ENCODE measurements at places on chromosomes 6 and 20. TPM values are rescaled to one million over a fixed set of nuclear protein-coding genes. Genes with fewer than 3 reads are reported as not detected.

DNA sequence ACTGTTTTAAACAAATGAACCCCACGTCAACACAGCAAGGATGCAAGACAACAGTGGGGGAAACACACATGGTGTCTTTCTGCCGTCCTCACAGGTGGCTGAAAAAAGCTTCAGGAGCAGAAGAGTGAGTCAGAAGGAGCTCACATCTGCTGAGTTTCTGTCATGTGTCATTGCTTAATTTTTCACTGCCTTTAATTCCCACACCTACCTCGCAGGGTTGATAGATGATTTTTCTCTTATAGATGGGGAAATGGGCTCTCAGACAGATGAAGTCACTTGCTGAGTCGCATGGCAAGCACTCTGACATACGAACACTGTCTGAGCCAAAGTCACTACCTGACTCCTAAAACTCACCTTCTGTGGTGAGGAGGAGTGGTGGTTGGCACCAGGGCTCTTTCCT, 28.3 kb upstream of the CARMIL1 start:
- no peaks in the 10 kb centered on the region for H3K4me1 ChIP-seq
- no peak overlapping the region for H3K27ac ChIP-seq
- no peaks in the 10 kb centered on the region for H3K36me3 ChIP-seq
- no peak overlapping the region for H3K4me3 ChIP-seq

TFEB gene
- polyA plus RNA-seq: 49.4 TPM

GRCh38 chr6:28927846-28928245, 4.1 kb upstream of the TRIM27 start:
- no peaks in the 10 kb centered on the region for H3K36me3 ChIP-seq
- no peak overlapping the region for H3K4me3 ChIP-seq
- peaks cover 8% of the 10 kb centered on the region for H3K4me1 ChIP-seq
- no peak for DNase-seq

DNA sequence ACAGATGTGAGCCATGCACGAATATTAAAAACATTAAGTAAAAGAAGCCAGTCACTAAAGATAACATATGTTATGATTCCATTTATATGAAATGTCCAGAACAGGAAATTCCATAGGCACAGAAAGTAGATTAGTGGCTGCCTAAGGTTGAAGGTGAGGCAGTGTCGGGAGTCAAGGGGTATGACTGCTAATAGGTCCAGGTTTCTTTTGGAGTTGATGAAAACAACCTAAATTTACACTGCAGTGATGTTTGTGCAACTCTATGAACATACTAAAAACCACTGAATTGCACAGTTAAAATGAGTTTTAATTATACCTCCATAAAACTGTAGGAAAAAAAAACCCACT, 14.4 kb downstream of the SRPK1 start:
- H3K27ac ChIP-seq: no peak overlapping the region
- H3K36me3 ChIP-seq: peaks cover 3% of the 10 kb centered on the region
- H3K4me1 ChIP-seq: no peaks in the 10 kb centered on the region
- H3K27me3 ChIP-seq: no peaks in the 10 kb centered on the region

BMP5 gene
- polyA plus RNA-seq: 1.2 TPM

DNA sequence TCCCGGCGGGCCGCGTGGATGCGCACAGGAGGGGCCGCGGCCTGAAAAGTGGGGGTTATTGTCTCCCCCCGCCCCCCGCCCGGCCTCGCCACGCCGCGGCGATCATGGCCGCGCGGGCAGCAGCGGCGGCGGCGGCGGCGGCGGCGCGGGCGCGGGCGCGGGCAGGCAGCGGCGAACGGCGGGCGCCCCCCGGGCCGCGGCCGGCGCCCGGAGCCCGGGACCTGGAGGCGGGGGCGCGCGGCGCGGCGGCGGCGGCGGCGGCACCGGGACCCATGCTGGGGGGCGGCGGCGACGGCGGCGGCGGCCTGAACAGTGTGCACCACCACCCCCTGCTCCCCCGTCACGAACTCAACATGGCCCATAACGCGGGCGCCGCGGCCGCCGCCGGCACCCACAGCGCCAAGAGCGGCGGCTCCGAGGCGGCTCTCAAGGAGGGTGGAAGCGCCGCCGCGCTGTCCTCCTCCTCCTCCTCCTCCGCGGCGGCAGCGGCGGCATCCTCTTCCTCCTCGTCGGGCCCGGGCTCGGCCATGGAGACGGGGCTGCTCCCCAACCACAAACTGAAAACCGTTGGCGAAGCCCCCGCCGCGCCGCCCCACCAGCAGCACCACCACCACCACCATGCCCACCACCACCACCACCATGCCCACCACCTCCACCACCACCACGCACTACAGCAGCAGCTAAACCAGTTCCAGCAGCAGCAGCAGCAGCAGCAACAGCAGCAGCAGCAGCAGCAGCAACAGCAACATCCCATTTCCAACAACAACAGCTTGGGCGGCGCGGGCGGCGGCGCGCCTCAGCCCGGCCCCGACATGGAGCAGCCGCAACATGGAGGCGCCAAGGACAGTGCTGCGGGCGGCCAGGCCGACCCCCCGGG, 637 bp downstream of the ARID1B start:
- peaks cover 16% of the 10 kb centered on the region for H3K4me1 ChIP-seq
- peak overlapping the region; percentile 46 for H3K4me3 ChIP-seq
- H3K27ac ChIP-seq: peak overlapping the region; percentile 99
- H3K36me3 ChIP-seq: no peaks in the 10 kb centered on the region
- DNase-seq: peak; percentile 84
- H3K27me3 ChIP-seq: no peaks in the 10 kb centered on the region

DNA sequence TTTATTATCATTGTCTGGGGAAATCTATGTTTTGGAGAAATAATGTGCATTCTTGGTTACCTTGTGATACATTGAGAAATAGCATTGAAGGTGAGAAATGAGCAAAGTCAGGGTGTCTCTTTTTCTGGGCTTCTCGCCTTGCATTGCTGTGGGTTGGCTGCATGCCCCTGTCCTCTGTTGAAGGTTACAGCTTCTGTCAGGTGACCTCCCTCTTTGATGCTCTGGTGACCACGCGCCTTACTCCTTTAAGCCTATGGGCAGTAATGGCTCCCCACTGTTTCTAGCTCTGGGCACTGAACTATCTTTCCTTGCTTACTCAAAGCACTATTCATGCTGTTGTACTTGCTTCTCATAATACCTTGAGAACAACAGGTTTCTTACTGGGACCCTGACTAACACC, 14.6 kb downstream of the ADGRB3 start:
- no peaks in the 10 kb centered on the region for H3K4me1 ChIP-seq
- no peak overlapping the region for H3K4me3 ChIP-seq

- no peaks in the 10 kb centered on the region for H3K27me3 ChIP-seq
- no peaks in the 10 kb centered on the region for H3K4me1 ChIP-seq
- H3K4me3 ChIP-seq: no peak overlapping the region
These were observed 51.1 kb downstream of the B3GAT2 start for GRCh38 chr6:70905742-70906141.

ADA gene
- 5.1 TPM for polyA plus RNA-seq

GRCh38 chr6:144315981-144316861, 31.1 kb downstream of the UTRN start:
- H3K36me3 ChIP-seq: no peaks in the 10 kb centered on the region
- no peak overlapping the region for H3K4me3 ChIP-seq
- H3K27me3 ChIP-seq: no peaks in the 10 kb centered on the region
- peaks cover 66% of the 10 kb centered on the region for H3K4me1 ChIP-seq

DNA sequence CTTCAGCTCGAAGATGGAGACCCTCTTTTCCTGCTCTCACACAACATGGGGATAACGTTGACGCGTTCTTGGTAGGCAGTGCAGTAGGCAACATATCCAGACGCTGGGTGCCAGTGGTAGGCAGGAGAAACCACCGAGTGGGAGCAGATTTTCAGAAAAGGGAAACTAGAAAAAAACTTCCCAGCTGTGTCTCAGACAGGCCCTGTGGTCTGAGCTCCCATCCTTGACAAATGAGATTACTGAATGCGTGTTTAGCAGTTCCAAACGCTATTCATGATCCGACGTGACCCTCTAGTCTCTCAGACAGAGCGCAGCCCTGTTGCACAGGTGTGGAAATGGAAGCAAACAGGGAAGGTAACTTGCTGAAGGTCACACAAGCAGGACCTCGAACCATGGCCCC, 83.9 kb upstream of the DUSP22 start:
- no peak overlapping the region for H3K27ac ChIP-seq
- no peak for DNase-seq
- no peaks in the 10 kb centered on the region for H3K36me3 ChIP-seq
- H3K4me1 ChIP-seq: no peaks in the 10 kb centered on the region

DNA sequence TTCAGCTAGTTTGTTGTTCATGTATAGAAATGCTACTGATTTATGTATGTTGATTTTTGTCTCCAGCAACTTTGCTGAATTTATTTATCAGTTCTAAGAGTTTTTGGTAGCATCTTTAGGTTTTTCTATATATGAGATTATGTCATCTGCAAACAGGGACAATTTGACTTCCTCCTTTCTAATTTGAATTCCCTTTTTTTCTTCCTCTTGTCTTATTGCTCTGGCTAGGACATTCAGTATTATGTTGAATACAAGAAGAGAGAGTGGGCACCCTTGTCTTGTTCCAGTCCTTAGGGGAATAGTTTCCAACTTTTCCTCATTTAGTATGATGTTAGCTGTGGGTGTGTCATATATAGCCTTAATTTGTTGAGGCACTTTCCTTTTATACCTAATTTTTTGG, 58.2 kb downstream of the CDH26 start:
- no peak overlapping the region for H3K4me3 ChIP-seq
- no peaks in the 10 kb centered on the region for H3K27me3 ChIP-seq
- H3K36me3 ChIP-seq: no peaks in the 10 kb centered on the region

DNA sequence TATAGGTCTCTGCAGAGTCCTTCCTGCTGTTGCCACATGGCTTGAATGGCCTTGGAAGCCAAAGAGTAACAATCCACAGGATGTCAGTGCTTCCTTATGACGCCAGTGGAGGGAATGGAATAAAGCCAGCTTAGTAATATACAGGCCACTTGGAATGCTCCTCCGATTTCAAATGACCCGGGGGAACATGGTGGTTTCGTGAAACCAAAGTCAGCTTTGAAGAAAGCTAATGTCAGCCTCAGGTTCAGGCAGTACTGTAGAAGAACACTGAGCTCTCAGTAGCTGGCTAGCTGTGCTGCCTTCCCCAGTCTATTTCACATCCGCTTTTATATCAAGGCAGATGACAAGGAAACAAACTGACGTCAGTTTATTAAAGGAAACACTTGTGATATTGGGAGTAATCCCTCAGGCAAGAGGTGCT, 189.1 kb downstream of the DTNBP1 start:
- H3K4me3 ChIP-seq: no peak overlapping the region
- no peaks in the 10 kb centered on the region for H3K36me3 ChIP-seq
- H3K27ac ChIP-seq: no peak overlapping the region
- DNase-seq: no peak
- H3K4me1 ChIP-seq: no peaks in the 10 kb centered on the region

DNA sequence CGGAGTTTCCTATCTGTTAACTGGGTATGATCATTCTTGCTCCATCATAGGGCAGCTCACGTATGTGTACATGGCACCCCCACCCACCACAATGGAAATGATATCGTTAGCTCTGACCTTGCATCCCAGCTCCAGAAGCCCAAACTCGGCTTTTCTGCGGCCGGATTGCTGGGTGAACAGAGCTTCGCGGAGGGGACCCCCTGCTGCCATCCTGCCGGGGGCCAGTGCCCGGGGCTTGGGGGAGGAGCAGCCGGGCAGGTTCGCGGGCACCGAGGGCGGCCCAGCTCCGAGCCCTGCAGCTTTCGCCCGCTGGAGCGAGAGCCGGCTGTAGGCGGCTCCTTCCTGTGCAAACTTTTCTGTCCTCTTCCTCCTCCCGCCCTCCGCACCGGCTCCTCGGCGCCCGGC, 24.9 kb upstream of the FUCA2 start:
- H3K27ac ChIP-seq: peak overlapping the region; percentile 72
- H3K4me1 ChIP-seq: no peaks in the 10 kb centered on the region
- peak overlapping the region; percentile 46 for H3K4me3 ChIP-seq
- no peaks in the 10 kb centered on the region for H3K27me3 ChIP-seq
- H3K36me3 ChIP-seq: no peaks in the 10 kb centered on the region
- peak; percentile 82 for DNase-seq

DNA sequence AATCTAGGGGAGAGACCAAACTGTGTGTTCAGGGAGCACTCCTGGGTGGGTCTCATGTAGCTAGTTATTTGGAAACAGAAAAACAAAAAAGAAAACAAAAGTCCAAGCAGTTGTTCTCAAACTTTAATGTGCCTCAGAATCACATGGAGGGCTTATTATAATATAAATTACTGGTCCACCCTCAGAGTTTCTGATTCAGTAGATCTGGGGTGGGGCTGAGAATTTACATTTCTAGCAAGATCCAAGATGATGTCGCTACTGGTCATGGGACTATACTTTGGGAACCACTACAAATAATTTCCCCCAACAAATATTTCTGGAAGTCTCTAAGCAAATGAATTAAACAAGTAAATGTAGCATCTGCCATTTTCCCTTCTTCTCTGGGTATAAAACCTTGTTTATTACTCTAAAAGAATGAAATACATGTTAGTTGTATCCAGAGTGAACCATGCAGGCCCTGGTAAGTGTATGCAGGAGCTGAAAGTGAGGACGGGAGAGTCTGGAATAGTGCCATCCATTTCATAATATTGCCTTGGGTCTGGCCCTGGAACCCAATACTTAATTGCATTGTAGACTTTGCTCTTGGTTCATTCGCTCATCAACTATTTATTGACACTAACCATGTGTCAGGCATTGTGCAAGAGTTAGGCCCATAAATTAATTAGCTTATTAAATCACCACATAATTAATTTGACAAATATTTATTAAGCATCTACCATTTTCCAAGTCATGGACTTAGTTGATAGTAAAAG, 490.8 kb downstream of the EPM2A start:
- H3K36me3 ChIP-seq: no peaks in the 10 kb centered on the region
- H3K4me1 ChIP-seq: no peaks in the 10 kb centered on the region
- no peak overlapping the region for H3K27ac ChIP-seq
- no peak overlapping the region for H3K4me3 ChIP-seq

ALDH5A1 gene
- 5.9 TPM for polyA plus RNA-seq

- H3K4me1 ChIP-seq: no peaks in the 10 kb centered on the region
- no peaks in the 10 kb centered on the region for H3K27me3 ChIP-seq
- no peak overlapping the region for H3K27ac ChIP-seq
- no peak overlapping the region for H3K4me3 ChIP-seq
- no peaks in the 10 kb centered on the region for H3K36me3 ChIP-seq
These were observed 72.7 kb downstream of the FAXC start for GRCh38 chr6:99276747-99277146.

DNA sequence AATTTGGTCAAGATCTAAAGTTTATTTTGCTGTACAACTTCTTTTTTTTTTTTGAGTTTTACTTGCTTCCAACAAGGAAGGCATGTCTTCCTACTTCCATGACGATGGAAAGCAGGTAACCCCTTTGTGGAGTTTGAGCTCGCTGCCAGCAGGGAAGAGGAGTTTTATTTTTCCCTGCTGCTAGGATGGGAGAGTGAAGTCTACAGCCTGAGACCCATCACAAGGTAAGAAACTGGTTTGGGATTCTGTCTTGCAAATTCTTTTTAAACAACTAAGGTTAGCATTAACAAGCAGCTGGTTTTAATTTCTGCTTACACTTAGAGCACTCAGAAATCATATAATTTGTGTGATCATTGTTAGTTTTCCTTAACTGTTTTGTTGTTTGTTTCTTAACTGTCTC, 108.0 kb upstream of the MAP3K4 start:
- H3K27me3 ChIP-seq: no peaks in the 10 kb centered on the region
- no peak for DNase-seq
- no peaks in the 10 kb centered on the region for H3K4me1 ChIP-seq

SIRPB2 gene
- polyA plus RNA-seq: 0.21 TPM

GRCh38 chr6:161844804-161845203, 570.9 kb upstream of the AGPAT4 start:
- DNase-seq: no peak
- H3K27ac ChIP-seq: no peak overlapping the region
- H3K27me3 ChIP-seq: no peaks in the 10 kb centered on the region
- H3K36me3 ChIP-seq: no peaks in the 10 kb centered on the region

ATP9A gene
- 15.5 TPM for polyA plus RNA-seq
